Spinal cord (tissue), 10 donors: ENCODE measurements at places on chromosomes 2 and 18. TPM values are rescaled to one million over a fixed set of nuclear protein-coding genes. Genes with fewer than 3 reads are reported as not detected.
A peak's percentile ranks its signal among the peaks of the same experiment; 100 is the strongest.

DNA sequence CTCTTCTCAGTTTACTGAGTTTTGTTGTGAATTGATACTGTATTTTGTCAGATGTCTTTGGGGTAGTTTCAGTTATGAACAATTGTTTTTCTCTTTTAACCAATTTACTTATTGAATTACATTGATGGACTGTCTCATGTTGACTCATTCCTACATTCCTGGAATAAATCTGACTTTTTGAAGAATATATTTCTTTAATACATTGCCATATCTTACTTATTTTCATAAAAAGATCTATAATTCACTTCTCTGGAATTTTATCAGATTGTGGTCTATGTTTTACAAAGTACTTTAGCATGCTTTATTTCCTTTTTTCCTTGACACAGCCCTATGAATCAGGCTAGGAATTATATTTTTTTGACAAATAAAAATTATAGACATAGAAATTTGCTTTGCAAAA, 268.3 kb downstream of the PLCL1 start:
- no peaks in the 10 kb centered on the region for H3K4me1 ChIP-seq
- no peaks in the 10 kb centered on the region for H3K27me3 ChIP-seq
- H3K4me3 ChIP-seq: no peak overlapping the region
- H3K27ac ChIP-seq: no peak overlapping the region
- DNase-seq: no peak
- no peaks in the 10 kb centered on the region for H3K36me3 ChIP-seq

GRCh38 chr2:197838036-197838435, 33.6 kb downstream of the PLCL1 start:
- H3K27me3 ChIP-seq: no peaks in the 10 kb centered on the region
- no peaks in the 10 kb centered on the region for H3K36me3 ChIP-seq
- H3K4me1 ChIP-seq: no peaks in the 10 kb centered on the region
- H3K27ac ChIP-seq: no peak overlapping the region

- no peak overlapping the region for H3K4me3 ChIP-seq
- no peak overlapping the region for H3K27ac ChIP-seq
- H3K4me1 ChIP-seq: no peaks in the 10 kb centered on the region
- H3K36me3 ChIP-seq: no peaks in the 10 kb centered on the region
- no peak for DNase-seq
Observed at GRCh38 chr2:187617120-187617519, 62.9 kb upstream of the TFPI start.

- DNase-seq: no peak
- H3K4me1 ChIP-seq: no peaks in the 10 kb centered on the region
- no peak overlapping the region for H3K4me3 ChIP-seq
- no peak overlapping the region for H3K27ac ChIP-seq
- H3K27me3 ChIP-seq: no peaks in the 10 kb centered on the region
Observed at GRCh38 chr18:33350256-33350655, 90.3 kb downstream of the CCDC178 start.

DNA sequence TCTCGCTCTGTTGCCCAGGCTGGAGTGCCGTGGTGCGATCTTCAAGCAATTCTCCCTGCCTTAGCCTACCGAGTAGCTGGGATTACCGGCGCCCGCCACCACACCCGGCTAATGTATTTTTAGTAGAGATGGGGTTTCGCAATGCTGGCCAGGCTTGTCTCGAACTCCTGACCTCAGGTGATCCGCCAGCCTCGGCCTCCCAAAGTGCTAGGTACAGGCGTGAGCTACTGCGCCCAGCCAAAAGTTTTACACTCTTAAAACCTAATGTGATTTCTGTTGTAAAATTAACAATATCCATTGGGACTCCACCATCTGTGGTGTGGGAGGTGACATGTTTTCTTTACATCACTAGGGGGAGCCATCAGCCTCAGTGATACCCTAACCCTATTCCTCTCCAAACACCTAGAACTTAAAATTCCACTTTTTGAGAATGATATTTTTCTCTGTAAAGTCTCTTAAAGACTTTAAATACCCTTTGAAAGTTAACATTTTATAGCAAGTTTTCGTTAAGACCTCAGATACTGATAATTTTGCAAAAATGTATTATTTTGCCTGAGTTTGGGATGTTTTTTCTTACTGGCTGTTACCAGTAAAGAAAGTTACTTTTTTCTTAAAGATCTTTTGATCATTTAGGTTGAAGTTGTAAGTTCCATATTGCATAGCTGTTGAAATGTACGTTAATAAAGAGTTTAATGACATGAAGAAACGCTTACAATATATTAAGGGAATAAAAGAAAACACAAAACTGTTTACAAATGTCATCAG, 11.6 kb upstream of the EIF2AK2 start:
- no peaks in the 10 kb centered on the region for H3K4me1 ChIP-seq
- H3K27ac ChIP-seq: no peak overlapping the region
- no peaks in the 10 kb centered on the region for H3K27me3 ChIP-seq
- DNase-seq: peak; percentile 34
- H3K36me3 ChIP-seq: no peaks in the 10 kb centered on the region

GRCh38 chr2:119694845-119695521, 16.0 kb downstream of the TMEM177 start:
- peaks cover 8% of the 10 kb centered on the region for H3K36me3 ChIP-seq
- H3K4me1 ChIP-seq: peaks cover 43% of the 10 kb centered on the region
- DNase-seq: peak; percentile 93

DNA sequence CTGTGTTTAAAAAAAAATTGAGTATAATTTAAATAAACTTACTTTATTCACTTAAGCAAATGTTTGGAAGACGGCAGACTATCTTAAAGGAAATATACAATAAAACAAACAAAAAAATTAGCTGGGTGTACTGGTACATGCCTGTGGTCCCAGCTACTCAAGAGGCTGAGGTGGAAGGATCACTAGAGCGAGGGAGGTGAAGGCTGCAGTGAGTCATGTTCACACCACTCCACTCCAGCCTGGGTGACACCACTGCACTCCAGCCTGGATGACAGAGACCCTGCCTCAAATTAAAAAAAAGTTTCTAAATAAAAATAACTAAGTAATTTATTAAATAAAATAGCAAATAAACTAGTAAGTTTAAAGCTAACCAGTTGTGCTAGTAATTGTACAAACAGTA, 7.5 kb downstream of the PUM2 start:
- no peak overlapping the region for H3K4me3 ChIP-seq
- H3K4me1 ChIP-seq: peaks cover 13% of the 10 kb centered on the region
- no peaks in the 10 kb centered on the region for H3K36me3 ChIP-seq
- no peaks in the 10 kb centered on the region for H3K27me3 ChIP-seq

DNA sequence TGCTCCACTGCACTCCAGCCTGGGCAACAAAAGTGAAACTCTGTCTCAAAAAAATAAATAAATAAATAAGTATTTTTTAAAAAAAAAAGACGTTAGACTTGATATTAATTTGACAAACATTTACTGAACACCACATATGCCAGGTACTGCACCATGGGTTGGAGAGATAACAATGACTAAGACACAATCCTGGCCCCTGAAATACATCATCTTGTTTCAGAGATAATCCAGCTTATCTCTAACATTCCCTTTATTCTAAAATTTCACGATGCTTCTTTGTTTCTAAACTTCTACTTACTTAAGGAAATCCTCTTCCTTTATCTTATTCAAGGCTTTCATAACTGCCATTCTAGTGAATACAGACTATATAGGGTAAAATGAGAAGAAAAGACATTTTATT, 55.0 kb upstream of the PEX13 start:
- no peaks in the 10 kb centered on the region for H3K27me3 ChIP-seq
- H3K36me3 ChIP-seq: no peaks in the 10 kb centered on the region
- H3K4me3 ChIP-seq: no peak overlapping the region
- no peak overlapping the region for H3K27ac ChIP-seq
- no peak for DNase-seq

DNA sequence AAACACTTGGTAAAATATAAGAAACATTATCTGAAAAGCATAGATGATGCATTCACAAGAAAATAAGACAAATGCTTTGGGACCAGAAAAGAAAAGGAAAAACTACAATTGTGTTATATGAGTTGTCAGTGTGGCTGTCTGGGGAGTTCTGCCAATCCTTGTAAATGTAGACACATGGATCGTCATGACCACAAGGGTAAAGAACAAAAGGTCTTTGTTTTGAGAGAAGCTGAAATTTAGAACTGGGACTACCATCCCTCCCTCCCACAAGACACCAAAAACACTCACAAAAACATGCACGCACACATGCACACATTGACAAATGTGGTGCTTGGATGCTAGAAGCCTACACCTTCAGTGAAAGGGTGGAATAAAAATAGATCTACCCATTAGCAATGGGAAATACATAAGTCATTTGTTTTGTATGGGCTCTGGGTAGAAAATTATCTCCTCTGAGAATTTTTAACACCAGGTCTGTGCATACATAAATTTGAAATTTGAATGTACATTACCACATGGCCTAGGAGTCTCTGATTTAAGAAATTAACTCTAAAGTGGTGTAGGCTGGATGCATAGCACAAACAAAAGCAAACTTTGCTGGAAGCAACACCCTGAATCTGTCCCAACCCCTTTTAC, 266.2 kb upstream of the SLC39A10 start:
- DNase-seq: no peak
- no peaks in the 10 kb centered on the region for H3K27me3 ChIP-seq
- no peak overlapping the region for H3K4me3 ChIP-seq
- H3K4me1 ChIP-seq: no peaks in the 10 kb centered on the region
- H3K27ac ChIP-seq: no peak overlapping the region

DNA sequence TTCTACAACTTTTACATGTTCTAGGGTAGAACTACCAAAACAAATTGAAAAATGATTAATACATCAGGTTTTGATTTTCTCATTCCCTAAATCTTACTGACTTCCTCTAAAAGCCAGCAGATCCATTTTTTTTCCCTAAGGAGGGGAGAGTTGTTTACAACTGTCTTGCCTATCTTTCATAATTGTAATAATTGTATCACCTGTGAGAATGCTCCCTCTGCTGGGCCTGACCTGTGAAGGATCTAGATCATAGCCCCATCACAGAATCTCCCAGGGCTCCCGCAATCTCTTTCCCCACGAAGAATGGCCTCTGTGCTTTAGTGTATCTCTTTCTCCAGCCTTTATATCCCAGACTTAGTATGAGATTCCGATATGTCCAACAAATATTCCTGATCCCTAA, 9.1 kb downstream of the LOXL3 start:
- peaks cover 3% of the 10 kb centered on the region for H3K27me3 ChIP-seq
- no peak for DNase-seq
- H3K4me1 ChIP-seq: peaks cover 13% of the 10 kb centered on the region
- peaks cover 5% of the 10 kb centered on the region for H3K36me3 ChIP-seq

GRCh38 chr2:180520206-180520605, 460.2 kb upstream of the UBE2E3 start:
- H3K27me3 ChIP-seq: no peaks in the 10 kb centered on the region
- H3K4me3 ChIP-seq: no peak overlapping the region
- no peaks in the 10 kb centered on the region for H3K36me3 ChIP-seq
- H3K4me1 ChIP-seq: no peaks in the 10 kb centered on the region
- DNase-seq: no peak

GRCh38 chr2:177604271-177605065, 211.9 kb downstream of the AGPS start:
- H3K4me1 ChIP-seq: peaks cover 3% of the 10 kb centered on the region
- H3K27me3 ChIP-seq: no peaks in the 10 kb centered on the region
- H3K36me3 ChIP-seq: no peaks in the 10 kb centered on the region

DNA sequence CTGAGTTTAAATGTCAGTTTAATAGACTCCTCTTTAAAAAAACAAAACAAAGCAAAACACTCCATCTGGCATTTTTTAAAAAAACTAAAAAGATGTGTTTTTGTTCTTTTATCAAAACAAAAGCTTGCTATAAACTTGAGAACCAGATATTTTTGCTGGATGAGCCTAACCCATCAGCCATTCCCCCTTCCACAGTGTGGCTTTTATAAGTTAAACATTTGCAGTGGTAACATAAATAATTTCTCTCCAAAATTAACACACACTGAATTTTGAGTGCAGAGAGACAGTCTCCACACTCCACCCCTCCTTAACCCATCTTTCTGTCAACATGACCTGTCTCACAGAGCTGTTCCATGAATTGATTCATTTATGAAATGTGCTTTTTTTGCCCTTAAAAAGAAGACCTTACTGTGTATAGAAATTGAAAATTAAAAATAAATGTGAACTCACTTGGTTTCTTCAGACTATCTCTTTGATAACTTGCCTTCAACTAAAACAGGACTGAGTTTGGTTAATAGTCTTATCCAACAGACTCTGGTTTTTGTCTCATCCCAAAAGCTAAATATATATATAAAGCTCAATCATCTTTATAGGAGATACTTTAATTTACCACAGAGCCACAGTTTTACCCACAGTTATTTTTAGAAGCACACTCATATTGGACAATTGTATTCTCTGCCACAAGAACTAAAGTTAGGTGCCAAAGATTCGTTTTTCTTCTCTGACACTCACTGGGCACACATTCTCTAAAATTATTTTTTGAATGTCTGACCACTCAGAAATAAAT, 64.8 kb upstream of the STK39 start:
- no peaks in the 10 kb centered on the region for H3K36me3 ChIP-seq
- H3K4me3 ChIP-seq: no peak overlapping the region
- no peak for DNase-seq
- no peaks in the 10 kb centered on the region for H3K27me3 ChIP-seq
- H3K27ac ChIP-seq: no peak overlapping the region
- no peaks in the 10 kb centered on the region for H3K4me1 ChIP-seq

DNA sequence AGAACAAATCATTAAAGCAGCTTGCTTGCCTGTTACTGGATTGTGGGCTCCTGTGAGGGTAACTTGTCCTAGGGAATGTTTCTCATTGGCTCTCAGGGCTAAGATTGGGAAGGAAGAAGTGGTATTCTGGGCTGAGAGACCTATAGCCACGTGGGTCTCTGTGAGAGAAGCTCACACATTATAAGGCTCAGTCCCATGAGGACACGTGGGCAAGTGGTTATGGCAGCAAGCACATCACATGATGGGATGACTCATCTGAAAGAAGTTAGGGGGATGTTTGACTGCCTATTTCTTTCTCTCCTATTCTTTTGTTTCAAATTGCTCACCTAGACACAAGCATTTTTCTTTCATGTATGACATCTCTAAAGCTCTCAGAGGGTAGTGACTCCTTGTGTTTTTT, 418.0 kb upstream of the ST6GAL2 start:
- no peak for DNase-seq
- no peaks in the 10 kb centered on the region for H3K4me1 ChIP-seq
- no peak overlapping the region for H3K4me3 ChIP-seq
- no peaks in the 10 kb centered on the region for H3K36me3 ChIP-seq
- no peak overlapping the region for H3K27ac ChIP-seq

NEURL3 gene
- 0.30 TPM for total RNA-seq

GPR155 gene
- total RNA-seq: 15.4 TPM

ALPP gene
- total RNA-seq: not detected

KCNJ13 gene
- 10.1 TPM for total RNA-seq

BCL2 gene
- 14.4 TPM for total RNA-seq

RNF125 gene
- 4.1 TPM for total RNA-seq
